ENCODE measurements at places on chromosomes 4 and X.

- no peak for DNase-seq
Measured at GRCh38 chr4:173214661-173215060, 46.0 kb downstream of the GALNT7 start.

DNA sequence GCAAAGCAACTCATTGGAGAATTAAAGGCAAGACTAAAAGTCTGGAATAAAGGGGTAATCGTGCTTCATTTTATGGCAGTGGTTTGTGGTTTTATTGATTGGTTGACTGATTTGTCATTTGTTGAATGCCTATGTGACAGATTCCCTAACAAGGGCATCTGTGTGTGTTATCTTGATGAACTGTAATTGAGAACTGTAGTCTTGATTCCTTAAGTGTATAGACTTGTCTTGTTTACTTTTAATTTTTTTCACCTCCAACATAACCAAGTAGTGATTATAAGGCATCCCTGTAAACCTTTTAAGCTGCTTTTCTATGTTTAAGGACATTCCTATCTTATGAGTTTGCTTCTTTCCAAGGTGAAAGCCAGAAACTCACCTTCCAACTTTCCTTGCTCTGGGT, 216.0 kb upstream of the TAPT1 start:
- no peak for DNase-seq

DNA sequence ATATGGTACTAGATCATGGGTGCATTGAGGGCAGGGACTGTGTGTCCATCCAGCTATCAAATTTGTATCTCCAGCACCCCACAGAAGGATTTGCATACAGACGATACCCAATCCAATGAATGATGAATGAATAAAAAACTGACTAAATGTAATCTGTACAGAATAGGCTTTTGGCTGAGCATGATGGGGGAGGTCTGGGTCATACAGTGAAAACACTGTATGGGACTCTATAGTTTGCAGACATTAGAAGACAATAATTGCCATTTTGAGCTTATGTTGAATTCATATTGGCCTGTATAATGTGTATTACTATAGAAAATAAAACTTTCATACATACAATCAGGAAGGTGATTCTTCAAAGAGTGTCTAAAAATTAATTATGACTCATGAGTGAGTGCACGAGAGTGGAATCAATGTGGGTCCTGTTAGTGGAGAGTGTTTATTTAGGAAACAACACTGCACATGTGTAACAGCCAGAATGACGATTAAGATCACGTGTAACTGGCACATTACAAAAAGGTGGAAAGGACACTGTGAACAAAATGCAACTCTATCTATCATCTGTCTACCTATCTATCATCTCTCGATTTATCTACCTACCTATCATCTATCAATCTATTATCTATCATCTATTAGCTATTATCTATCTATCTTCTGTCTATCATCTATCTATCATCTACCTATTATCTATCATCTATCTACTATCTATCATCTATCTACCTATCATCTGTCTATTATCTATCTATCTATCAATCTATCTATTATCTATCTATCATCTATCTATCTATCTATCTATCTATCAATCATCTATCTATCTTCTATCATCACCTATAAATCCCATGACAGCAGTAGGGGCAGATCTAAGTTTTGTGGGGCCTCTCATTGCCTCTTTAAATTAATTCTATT, 201.3 kb downstream of the PTTG2 start:
- DNase-seq, result no peak

DNA sequence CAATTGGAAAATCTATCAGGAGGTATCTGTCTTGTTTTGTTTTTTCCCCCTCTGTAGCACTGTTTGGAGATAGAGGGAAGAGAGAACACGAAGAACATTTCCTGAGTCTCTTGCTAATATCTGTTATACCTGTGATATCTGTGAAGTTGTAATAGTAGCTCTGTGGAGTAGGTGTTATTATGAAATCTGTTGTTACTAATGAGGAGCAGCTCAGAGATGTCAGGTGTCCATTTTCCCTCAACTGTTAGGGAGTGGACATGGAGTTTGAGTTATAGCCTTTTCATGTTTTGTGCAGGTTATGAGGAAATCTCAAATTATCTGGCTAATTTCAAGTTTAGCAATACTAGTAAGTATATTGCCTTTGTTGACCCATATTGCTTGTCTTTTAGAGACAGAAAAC, 52.4 kb downstream of the SEC24B start:
- DNase-seq, result no peak

DNA sequence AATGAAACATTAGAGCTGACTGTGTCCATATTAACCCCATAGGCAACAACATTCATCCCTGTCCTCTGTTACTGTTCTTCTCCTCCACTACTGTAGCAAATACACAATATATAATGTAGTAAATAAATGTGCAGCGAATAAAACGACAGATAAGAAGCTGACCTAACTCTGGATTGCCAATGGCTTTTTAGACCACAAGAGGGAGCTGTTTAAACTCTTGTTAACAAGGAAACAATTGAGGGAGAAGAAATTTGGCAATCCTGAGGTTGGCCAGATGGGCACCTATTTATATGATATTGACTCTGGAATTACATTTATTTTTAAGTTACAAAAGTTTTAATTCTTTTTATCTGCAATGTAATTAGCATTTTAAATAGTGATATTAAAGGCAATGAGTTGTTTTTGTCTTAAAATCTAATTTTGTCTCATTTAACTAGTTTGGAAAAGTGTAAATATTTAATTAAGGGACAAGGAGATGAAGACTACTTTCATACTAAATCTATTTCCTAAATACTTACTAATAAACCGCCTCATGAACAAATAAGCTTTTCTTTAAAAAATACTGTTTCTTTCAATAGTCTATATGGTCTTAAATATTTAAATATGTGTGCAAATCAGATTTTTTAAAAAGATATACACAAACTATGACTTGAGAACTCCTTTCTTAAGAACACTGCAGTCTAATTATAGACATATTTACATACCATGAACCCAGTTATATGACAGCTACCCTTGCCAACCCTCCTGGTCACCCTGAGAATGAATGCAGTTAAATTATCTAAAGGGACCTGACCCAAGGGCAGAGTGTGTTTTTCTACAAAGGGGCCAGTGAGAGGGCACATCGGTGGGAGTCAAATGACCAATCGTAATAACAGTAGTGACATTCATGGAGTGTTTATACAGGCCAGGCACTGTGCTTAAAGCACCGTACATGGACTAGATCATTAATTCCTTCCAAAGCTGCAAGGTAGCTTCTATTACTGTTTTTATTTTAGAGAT, 52.9 kb upstream of the HPF1 start:
- peak; percentile 75 for DNase-seq
